ENCODE measurements at places on chromosomes 5 and 9. TPM values are rescaled to one million over a fixed set of nuclear protein-coding genes. Genes with fewer than 3 reads are reported as not detected.

TMEM38B gene
- 12.5 TPM for polyA plus RNA-seq

FAT2 gene
- 0.37 TPM for polyA plus RNA-seq

NR4A3 gene
- 0.34 TPM for polyA plus RNA-seq

GABRA6 gene
- not detected for polyA plus RNA-seq

MVB12B gene
- 4.5 TPM for polyA plus RNA-seq

DNA sequence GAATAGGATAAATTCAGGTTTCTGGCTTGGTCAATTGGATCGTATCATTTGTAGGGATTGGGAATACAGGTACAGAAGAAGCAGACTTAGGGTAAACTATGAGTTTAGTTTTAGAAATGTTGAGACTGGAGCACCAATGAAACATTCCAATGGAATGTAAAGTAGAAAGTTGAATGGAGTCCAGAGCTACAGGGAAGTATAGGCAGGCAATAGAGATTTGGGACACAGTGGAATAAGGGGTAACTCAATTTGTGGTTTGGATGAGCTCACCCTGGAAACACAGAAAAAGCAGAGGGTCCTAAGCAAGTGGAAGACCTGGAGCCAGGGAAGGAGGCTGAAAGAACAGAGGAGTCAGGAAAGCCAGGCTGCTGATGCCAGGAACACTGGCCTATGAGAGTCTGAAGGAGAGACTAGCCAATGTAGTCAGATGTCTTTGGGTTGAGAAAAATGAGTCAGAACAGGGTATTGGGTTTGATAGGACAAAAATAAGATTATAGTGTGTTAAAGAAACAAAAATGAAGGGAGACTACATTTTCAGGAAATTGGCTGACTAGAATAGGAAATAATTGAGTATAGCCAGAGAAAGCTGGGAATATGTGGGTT is 72.8 kb downstream of the STARD4 start:
- H3K27ac ChIP-seq: no peak overlapping the region
- no peak overlapping the region for H3K4me3 ChIP-seq
- no peaks in the 10 kb centered on the region for H3K36me3 ChIP-seq
- H3K27me3 ChIP-seq: no peaks in the 10 kb centered on the region

GRCh38 chr5:167871091-167871490 is 420.4 kb upstream of the WWC1 start:
- H3K4me1 ChIP-seq: no peaks in the 10 kb centered on the region
- H3K4me3 ChIP-seq: no peak overlapping the region
- no peaks in the 10 kb centered on the region for H3K36me3 ChIP-seq
- no peak overlapping the region for H3K27ac ChIP-seq
- DNase-seq: no peak

DNA sequence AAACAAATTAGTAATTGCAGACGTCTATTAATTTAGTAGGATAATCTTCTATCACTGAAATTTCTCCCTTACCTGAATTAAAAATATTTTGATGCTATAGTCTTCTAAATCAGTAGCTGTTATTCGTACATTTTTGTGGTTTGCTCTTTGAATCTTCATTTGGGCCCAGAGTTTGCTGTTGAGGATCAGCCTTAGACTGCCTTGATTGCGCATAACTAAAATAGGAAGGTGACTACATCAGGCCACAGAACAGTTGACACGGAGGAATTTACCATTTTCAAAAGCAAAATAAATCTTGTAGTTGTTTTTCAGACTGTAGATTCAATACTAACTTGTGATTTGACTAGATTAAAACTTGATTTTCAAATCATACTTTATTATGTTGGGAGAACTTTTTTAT is 11.8 kb upstream of the NADK2 start:
- no peaks in the 10 kb centered on the region for H3K4me1 ChIP-seq
- no peaks in the 10 kb centered on the region for H3K27me3 ChIP-seq
- DNase-seq: no peak
- no peak overlapping the region for H3K27ac ChIP-seq

- no peak for DNase-seq
- H3K36me3 ChIP-seq: no peaks in the 10 kb centered on the region
- no peak overlapping the region for H3K4me3 ChIP-seq
- no peaks in the 10 kb centered on the region for H3K4me1 ChIP-seq
- no peak overlapping the region for H3K27ac ChIP-seq
Observed at GRCh38 chr9:16964228-16964627, 93.8 kb upstream of the BNC2 start.

DNA sequence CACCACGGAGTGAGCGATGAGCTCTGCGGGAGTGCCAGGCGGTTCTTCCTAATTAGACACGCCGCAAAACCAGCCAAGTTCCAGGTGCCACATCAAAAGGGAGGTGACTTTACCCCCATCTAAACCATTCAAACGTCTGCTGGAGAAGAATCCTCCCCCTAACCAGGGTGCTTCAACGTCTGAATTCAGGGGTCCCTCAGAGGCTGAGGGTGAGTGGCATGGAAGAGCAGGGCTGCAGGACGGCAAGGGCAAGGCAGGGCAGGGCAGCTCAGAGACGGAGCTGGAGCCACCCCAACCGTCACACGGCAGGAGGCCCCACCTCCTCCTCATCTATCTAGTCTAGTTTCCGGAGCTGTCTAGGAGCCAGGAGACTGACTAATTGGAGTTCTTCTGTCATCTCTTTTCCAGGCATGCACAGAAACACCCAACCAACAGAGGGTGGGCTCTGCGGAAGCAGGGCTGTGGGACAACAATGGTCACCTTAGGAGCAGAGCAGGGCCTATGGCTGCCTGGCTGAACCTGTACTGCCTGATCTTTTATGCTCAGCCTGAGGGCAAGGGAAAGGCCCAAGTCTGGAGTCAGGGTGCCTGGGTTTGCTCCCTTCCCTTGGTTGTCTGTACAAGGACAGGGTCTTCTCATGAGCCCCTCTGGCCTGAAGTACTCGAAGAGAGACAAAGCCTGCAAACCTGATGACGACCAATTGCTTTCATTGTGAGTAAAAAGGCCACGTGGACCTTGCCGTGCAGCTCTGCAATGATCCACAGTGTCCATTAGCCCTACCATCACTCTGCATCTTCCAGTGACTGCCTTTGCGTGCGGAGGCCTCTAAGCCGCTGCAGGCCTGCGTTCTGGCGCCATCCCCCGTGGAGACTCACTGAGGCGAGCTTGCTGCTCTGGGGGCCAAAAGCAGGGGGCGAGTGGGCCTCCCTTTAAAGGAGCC is 81.0 kb upstream of the SLC25A51 start:
- no peaks in the 10 kb centered on the region for H3K36me3 ChIP-seq
- no peak overlapping the region for H3K27ac ChIP-seq
- H3K4me1 ChIP-seq: peaks cover 18% of the 10 kb centered on the region
- no peaks in the 10 kb centered on the region for H3K27me3 ChIP-seq

DNA sequence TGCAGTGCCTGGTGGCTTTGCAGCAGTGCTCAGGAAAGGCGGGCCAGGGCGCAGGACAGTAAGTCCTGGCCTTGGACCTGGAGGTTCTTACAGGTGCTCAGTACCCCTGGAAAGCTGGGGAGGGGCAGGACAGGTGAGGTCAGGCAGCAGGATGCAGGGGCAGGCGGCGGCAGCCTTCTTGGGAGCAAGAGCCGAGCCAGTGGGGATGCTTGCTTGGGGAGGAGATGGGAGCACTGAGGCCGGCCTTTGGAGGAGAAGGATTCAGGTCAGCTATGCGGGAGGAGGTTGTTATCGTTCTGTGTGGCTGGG is 98.0 kb downstream of the COL5A1 start:
- no peaks in the 10 kb centered on the region for H3K4me1 ChIP-seq
- H3K27me3 ChIP-seq: no peaks in the 10 kb centered on the region
- DNase-seq: no peak
- H3K4me3 ChIP-seq: no peak overlapping the region
- no peak overlapping the region for H3K27ac ChIP-seq

DNA sequence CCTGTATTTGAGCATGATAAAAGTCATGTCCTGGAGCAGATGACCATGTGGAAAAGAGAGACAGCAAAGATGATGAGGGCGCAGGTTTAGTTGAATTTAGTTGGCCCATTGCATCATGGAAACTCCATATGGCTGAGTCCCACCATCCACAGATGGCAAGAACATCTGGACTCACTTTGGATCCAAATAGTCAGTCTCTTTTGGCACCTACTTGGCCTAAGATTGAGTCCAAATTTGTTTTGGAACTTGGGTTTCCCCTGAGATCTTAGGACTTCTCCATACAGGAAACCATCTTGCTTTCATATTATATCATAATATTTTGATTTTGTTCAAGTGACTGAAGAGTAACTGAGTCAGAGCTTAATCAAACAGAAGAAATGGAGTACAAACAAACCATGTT is 217.5 kb downstream of the DRD1 start:
- H3K36me3 ChIP-seq: no peaks in the 10 kb centered on the region
- no peak for DNase-seq
- H3K4me1 ChIP-seq: no peaks in the 10 kb centered on the region
- H3K4me3 ChIP-seq: no peak overlapping the region

- peak; percentile 76 for DNase-seq
- H3K4me3 ChIP-seq: no peak overlapping the region
- H3K27ac ChIP-seq: no peak overlapping the region
- H3K27me3 ChIP-seq: peaks cover 17% of the 10 kb centered on the region
- no peaks in the 10 kb centered on the region for H3K36me3 ChIP-seq
- no peaks in the 10 kb centered on the region for H3K4me1 ChIP-seq
Observed at GRCh38 chr5:77620405-77620804, 18.1 kb downstream of the OTP start.

DNA sequence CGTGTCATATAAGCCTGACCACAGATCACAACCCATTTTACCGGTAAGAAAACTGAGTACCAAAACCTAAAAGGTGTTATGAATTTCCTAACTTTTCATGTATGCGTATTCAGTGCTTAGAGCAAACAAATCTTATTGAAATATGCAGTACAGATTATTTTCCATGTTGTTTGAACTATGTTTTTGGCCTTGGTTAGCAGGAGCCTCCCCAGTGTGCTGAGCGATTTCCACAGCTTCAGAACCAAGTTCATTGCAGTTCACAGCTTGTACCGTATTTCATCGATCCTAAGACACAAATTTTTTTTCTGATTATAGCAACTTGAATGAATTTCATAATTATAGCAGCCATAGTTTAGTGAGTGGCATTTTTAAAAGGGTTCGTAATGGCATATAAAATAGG is 13.7 kb downstream of the ADAMTSL1 start:
- H3K27me3 ChIP-seq: no peaks in the 10 kb centered on the region
- H3K36me3 ChIP-seq: no peaks in the 10 kb centered on the region
- no peak overlapping the region for H3K4me3 ChIP-seq
- H3K4me1 ChIP-seq: no peaks in the 10 kb centered on the region

- H3K36me3 ChIP-seq: no peaks in the 10 kb centered on the region
- peaks cover 4% of the 10 kb centered on the region for H3K4me1 ChIP-seq
- H3K27ac ChIP-seq: no peak overlapping the region
- no peak for DNase-seq
- H3K4me3 ChIP-seq: no peak overlapping the region
Observed at GRCh38 chr9:79127661-79128060, 444.1 kb upstream of the TLE4 start.

Measured in kidney (tissue), 22 donors.